Kidney (tissue), 22 donors: ENCODE measurements at places on chromosomes 2 and 18.
A peak's percentile ranks its signal among the peaks of the same experiment; 100 is the strongest.

GRCh38 chr2:207796585-207797350 lies 27.1 kb upstream of the FZD5 start:
- H3K27ac ChIP-seq = no peak overlapping the region
- H3K27me3 ChIP-seq = no peaks in the 10 kb centered on the region
- no peaks in the 10 kb centered on the region for H3K36me3 ChIP-seq
- DNase-seq = peak; percentile 73

- peaks cover 11% of the 10 kb centered on the region for H3K4me1 ChIP-seq
- H3K27me3 ChIP-seq = no peaks in the 10 kb centered on the region
- no peak overlapping the region for H3K27ac ChIP-seq
- no peak overlapping the region for H3K4me3 ChIP-seq
- H3K36me3 ChIP-seq = peaks cover 3% of the 10 kb centered on the region
Observed at GRCh38 chr2:222907790-222908441, 47.1 kb downstream of the ACSL3 start.

DNA sequence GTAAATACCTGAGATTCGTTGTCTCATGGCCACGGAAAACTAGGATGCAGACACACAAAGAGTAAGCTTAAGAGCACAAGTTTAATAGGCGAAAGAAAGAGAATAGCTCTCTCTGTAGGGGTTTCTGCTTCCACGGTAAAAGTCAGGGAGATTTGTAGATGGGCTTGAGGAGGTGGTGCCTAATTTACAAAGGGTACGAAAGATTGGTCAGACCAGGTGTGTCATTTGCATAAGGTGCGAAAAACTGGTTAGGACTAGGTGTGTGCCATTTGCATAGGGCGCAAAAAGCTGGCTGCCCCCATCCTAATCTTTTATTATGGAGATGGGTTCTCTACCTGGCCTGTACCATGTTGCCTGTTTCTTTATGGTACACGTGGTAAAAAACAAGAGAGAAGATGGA lies 170.5 kb upstream of the DOK6 start:
- no peaks in the 10 kb centered on the region for H3K36me3 ChIP-seq
- H3K27ac ChIP-seq = no peak overlapping the region
- DNase-seq = no peak
- no peaks in the 10 kb centered on the region for H3K27me3 ChIP-seq
- H3K4me3 ChIP-seq = no peak overlapping the region

GRCh38 chr2:43058726-43059110 lies 167.7 kb downstream of the ZFP36L2 start:
- peaks cover 4% of the 10 kb centered on the region for H3K4me1 ChIP-seq
- H3K27me3 ChIP-seq = no peaks in the 10 kb centered on the region
- no peak overlapping the region for H3K27ac ChIP-seq
- H3K4me3 ChIP-seq = no peak overlapping the region
- no peak for DNase-seq

DNA sequence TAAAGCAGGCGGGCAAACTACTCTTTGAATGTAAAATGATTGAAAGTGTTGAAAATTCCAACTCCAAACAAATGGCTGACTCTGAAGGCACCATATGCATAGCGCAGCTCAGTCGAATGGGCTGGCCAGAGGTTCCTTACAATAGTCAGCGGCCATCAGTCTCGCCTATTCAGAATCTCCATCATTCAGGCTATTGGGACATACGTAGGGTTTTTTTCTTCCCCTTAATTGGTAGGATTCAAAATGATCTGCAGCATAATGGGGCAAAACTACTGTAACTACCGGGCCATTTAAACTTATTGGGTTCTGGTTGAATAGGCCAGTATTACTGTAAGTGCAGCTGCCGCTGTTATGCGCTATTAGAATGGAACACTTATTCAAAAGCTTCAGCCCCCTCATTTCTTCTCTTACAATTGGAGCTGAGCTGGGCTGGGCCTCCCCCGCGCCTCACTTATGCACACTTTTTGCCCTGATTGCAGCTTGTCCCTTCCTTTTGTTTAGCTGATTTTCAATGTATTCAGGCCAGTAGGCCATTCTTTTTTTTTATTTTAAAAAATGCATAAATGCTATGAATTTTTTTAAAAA lies 40.4 kb downstream of the SLC9A4 start:
- no peaks in the 10 kb centered on the region for H3K36me3 ChIP-seq
- no peak for DNase-seq
- H3K27me3 ChIP-seq = no peaks in the 10 kb centered on the region
- no peak overlapping the region for H3K4me3 ChIP-seq
